ENCODE measurements at places on chromosomes 6 and 20. TPM values are rescaled to one million over a fixed set of nuclear protein-coding genes. Genes with fewer than 3 reads are reported as not detected.

The C20orf202 gene
- total RNA-seq = 0.35 TPM

The PPP2R5D gene
- 34.6 TPM for total RNA-seq

The C20orf141 gene
- not detected for total RNA-seq

The FAM83B gene
- 1.6 TPM for total RNA-seq

The MAS1 gene
- total RNA-seq = not detected

The TNFRSF6B gene
- 0.32 TPM for total RNA-seq

The PSMB1 gene
- 145 TPM for total RNA-seq

The PTCRA gene
- total RNA-seq = not detected

The CYP21A2 gene
- total RNA-seq = not detected

The BTNL2 gene
- not detected for total RNA-seq

The ZBTB9 gene
- 4.3 TPM for total RNA-seq

The CUL7 gene
- 6.8 TPM for total RNA-seq

The BPIFA1 gene
- total RNA-seq = not detected

The TREM2 gene
- total RNA-seq = 0.35 TPM

The SLC35D3 gene
- total RNA-seq = not detected

The PSMB9 gene
- total RNA-seq = 12.6 TPM

The CHRNA4 gene
- 1.5 TPM for total RNA-seq

The MROH8 gene
- total RNA-seq = 3.8 TPM

The PHACTR1 gene
- 114 TPM for total RNA-seq

The MARCKS gene
- 23.0 TPM for total RNA-seq

The PERP gene
- total RNA-seq = 42.1 TPM

The RIPOR2 gene
- 3.1 TPM for total RNA-seq

The FOXC1 gene
- 3.5 TPM for total RNA-seq

The MEP1A gene
- total RNA-seq = not detected

The GPR6 gene
- total RNA-seq = not detected

The CTNNBL1 gene
- total RNA-seq = 60.9 TPM

The ROS1 gene
- 0.11 TPM for total RNA-seq

The REM1 gene
- total RNA-seq = 1.5 TPM

The RGS17 gene
- 0.05 TPM for total RNA-seq

The HSPA1A gene
- total RNA-seq = 324 TPM

The SLC17A2 gene
- not detected for total RNA-seq

The CST7 gene
- total RNA-seq = 0.48 TPM

The SEMG1 gene
- not detected for total RNA-seq

The CNR1 gene
- 0.11 TPM for total RNA-seq

The SLC52A3 gene
- total RNA-seq = 2.2 TPM

The MOG gene
- total RNA-seq = 10.3 TPM

The CST4 gene
- total RNA-seq = not detected

The SMIM13 gene
- total RNA-seq = 11.8 TPM

The TFAP2D gene
- total RNA-seq = not detected

The CCN6 gene
- total RNA-seq = not detected

The CAP2 gene
- total RNA-seq = 118 TPM

The SYCP2 gene
- 0.94 TPM for total RNA-seq

The VSX1 gene
- 0.30 TPM for total RNA-seq

The L3MBTL1 gene
- total RNA-seq = 4.1 TPM

The CDSN gene
- total RNA-seq = not detected

The OR2B2 gene
- total RNA-seq = not detected

The GPR63 gene
- total RNA-seq = 0.40 TPM

The ABHD16B gene
- total RNA-seq = not detected

The RPS10 gene
- total RNA-seq = 638 TPM

The SIRPD gene
- not detected for total RNA-seq

The BPIFB1 gene
- total RNA-seq = not detected

The CST2 gene
- not detected for total RNA-seq

The NCOA5 gene
- 23.0 TPM for total RNA-seq

The FOXA2 gene
- not detected for total RNA-seq

The SLC22A3 gene
- total RNA-seq = 1.2 TPM

The PACRG gene
- 7.4 TPM for total RNA-seq

The FGD2 gene
- 5.7 TPM for total RNA-seq

The SRSF12 gene
- not detected for total RNA-seq

The TXLNB gene
- 125 TPM for total RNA-seq

Measured in Right ventricle myocardium superior (tissue), 1 donor.